Right renal pelvis (tissue), 4 donors: ENCODE measurements at places on chromosomes 13 and 19. TPM values are rescaled to one million over a fixed set of nuclear protein-coding genes. Genes with fewer than 3 reads are reported as not detected.

Gene PDX1
- polyA plus RNA-seq, result not detected

Gene GRIN2D
- polyA plus RNA-seq, result 0.39 TPM

Gene SIGLEC10
- polyA plus RNA-seq, result 1.3 TPM

Gene MEF2B
- polyA plus RNA-seq, result 1.9 TPM

Gene CEACAM4
- polyA plus RNA-seq, result not detected

Gene TMEM38A
- 7.6 TPM for polyA plus RNA-seq

Gene SUPT5H
- polyA plus RNA-seq, result 137 TPM

GRCh38 chr13:83414393-83414792, 467.9 kb downstream of the SLITRK1 start:
- DNase-seq, result no peak

GRCh38 chr13:40337651-40338050, 328.8 kb downstream of the FOXO1 start:
- no peak for DNase-seq

- DNase-seq, result no peak
These were observed 55.7 kb downstream of the KLF2 start for GRCh38 chr19:16380314-16380695.

DNA sequence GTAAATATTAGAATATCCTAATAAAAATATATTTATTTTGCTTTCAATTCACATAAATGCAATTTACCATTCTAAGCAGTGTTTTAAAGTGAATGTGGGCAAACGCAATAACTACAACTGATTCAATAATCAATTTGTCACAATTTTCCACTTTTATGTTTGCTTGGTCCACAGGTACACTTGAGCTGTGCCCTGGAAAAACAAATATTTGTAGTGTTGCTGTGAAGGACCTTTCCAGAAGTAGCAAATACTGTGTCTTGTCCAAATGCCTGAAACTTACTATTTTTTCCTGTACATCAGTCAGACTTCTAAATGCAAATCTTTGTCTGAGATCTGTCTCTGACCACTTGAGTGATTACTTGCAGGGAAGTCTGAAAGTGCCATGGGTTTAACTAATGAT, 845.8 kb upstream of the SLITRK5 start:
- no peak for DNase-seq

DNA sequence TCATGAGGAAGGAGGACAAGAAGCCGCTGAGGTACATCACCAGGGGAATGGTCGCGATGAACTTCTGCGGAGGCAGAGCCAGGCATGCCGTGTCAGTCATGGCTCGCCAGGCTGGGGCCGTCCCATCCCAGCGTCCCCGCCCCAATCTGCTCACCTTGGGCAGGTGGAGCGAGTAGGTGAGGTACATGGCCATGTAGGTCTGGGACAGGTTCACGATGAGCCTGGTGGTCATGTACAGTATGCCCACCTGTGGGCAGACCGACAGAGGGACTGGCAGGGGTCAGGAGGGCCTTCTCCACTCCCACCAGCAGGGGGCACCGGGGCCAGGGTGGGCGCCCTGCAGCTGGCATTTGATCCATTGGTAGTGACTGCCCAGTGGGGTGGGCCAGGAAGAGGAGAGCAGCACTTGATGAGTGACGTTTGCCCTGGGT, 8.3 kb downstream of the TEKTIP1 start:
- no peak for DNase-seq

- no peak for DNase-seq
These were observed 16.9 kb downstream of the GPC6 start for GRCh38 chr13:93243375-93244063.

- DNase-seq, result no peak
These were observed 29.6 kb upstream of the CALM3 start for GRCh38 chr19:46571495-46571894.

DNA sequence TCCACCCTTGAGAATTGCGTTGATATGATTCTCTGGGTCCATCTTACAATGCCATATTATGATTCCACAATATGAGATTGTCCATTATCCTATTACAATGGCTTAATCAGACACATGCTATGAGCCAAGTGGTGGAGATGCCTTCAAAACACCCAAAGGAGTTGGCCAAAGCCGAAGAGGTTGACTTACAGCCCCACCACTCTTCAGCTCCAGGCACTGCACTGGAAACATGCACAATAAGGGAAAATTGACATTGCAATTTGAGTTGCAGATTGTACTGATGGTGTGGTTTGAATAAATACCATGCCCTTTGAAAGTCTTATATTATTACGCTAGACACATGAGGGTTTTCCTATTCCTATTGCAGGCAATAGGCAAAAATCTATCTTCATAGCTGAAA, 75.4 kb upstream of the TNFSF11 start:
- DNase-seq, result no peak

DNA sequence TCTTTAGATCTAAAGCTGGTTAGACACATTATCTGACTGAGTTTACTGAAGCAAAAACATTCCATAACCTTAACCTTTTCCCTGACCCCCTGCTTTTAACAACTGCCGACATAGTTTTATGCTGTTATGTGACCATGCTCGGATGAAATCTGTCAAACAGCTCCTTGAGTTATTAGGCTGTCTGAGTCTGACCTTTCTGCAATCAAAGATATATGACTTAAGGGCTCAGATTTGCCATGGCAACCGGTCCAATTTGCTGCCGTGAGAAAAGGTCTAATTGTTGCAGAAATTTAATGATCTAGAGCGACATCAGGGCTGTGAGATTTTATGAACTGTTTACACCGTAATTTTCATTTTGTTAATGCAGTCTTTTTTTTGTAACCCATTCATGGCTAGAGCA, 61.8 kb downstream of the URI1 start:
- DNase-seq, result no peak

DNA sequence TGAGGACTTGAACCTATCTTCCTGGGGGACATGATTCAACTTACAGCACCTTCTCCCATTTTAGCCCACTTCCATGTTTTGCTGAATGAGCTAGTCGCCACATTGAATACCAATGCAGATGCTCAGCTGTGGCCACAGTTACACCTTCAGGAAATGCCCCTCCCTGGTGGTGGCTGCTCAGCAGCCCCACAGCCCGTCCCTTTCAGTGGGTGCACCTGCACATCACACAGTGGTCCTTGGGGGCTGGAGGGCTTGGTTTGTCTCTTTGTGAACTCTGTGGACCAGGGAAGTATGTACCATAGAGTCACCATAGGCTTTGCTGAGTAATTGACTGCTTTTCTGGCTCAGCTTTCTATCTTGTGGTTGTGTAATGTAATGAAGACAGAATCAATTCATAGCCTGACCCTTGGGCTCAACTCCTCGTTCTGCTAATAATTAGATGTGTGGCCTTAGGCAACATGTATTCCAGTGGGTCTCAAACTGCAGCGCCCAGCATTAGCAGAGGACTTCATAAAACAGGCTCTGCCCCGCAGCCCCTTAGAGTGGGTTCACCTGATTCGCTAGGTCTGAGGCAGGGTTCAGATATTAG, 48.1 kb upstream of the FARP1 start:
- no peak for DNase-seq

DNA sequence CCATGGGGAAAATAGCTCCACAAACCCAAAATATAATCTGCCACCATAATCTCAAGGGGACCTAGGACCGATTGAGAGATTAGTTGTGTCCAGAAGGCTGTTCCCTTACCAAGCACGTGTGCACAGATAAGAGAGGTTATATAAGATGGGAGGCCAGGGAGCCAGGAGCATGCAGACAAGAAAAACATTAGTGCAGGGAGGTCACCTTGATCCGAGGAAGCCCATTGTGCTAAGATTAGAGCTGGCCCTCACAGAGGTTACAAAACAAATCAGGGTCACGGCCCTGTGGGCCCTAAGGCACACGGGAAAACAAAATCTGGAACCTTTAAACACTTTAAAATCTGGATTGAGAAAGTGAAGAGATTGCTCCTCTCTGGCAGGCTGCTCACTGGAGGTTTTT, 37.7 kb downstream of the RGCC start:
- no peak for DNase-seq

DNA sequence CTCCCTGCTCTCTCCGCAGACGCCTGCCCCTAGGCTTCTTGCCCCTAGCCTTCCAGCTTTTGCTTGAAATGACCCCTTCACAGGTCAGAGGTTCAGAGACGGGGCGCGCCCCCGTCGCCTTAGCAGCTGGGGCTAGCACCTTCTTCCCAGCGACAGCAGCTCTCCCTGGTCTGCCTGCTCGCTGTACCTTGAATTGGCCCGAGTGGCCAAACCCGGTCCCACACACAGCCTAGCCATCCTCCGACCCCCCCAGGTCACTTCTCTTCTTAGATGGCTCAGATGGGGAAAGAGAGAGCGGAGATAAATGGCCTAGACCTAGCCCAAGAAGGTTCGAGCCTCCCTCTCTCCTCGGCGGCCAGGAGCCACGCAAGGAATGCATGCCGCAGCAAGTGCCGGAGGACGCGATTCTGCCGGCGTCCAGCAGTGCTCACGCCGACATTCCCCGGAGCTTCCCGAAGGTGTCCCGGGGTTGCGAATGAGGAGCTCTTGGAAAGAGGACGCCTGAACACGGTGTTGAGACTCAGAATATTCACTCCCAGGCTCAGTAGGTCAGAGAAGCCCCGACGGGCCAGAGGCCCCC, 1.3 kb downstream of the CDX2 start:
- no peak for DNase-seq

DNA sequence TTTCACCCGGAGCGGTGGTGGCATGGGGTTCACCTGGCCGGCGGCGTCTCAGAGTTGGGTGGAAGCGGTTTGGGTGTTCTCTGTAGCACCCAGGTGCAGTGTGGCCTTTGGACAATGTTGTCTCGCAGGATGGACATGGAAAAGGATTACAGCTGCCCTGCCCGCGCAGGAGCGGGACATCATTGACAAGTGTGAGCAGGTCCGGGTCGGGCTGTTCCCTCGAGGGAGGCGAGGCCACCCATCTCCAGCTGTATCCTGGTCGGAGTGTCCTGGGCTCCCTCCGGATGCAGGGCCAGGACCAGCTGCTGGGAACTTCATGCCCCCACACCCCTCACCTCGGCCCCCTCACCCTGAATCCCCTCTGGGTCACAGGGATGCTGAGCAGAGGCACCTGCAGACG, 7.8 kb upstream of the ZNF14 start:
- DNase-seq, result no peak

DNA sequence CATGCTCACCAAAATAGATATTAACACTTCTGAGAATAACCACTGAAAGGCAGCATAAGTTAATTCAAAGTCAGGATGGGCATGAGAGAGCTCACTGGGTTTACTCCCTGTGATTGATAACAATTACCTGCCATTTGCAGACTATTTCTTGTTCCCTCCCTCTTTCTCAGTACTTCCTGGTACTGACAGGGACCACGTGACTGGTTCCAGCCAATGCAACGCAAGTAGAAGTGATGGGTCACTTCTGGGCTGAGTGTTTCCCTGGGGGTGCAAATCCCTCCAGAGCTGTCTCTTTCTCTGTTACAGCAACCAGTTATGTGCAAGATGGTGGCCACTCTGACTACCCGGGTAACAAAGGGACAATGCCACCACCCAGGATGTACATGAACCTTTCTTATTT, 118.8 kb downstream of the EFNB2 start:
- DNase-seq, result no peak

DNA sequence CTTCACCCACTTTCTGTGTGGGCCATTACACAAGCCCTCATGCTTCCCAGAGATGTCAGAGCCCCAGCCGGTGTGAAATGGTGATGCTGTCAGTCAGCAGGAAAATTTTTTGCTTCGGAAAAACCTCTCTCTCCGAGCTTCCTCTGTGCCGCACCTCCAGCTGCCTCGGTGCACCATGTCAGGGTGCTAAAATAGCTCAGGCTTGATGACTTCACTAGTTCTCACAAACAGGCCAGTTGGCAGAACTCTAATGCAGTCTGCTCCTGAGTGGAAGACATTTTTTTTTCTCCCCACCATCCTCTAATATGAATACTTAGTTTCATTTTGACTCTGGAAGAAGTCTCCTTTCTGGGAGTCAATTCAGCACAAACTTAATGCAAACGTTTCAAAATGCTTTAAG, 71.3 kb downstream of the KLF12 start:
- no peak for DNase-seq

DNA sequence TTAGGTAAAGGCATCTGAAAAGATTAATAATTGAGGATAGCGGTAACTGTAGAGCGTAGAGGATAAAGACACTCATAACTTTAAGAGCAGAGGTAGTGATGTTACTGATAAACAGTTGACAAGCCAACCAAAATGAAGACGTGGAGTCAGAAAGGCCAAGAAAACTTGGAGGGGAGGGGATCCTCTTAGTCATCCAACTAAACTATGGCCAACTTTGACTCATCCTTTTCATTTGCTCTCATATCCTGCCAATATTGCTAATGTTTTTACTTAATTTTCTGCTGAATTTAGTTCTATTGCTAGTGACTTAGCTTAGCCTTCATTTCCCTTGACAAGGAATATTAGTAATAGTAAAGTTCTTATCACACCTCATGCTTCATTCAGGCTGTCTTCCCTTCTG, 13.4 kb downstream of the ITGBL1 start:
- DNase-seq, result no peak

- DNase-seq, result no peak
These were observed 5.7 kb upstream of the FBXO27 start for GRCh38 chr19:39038098-39038497.

GRCh38 chr19:30006207-30006606, 64.2 kb downstream of the URI1 start:
- no peak for DNase-seq
